Stimulated activated CD8-positive, alpha-beta memory T cell treated with anti-CD3 and anti-CD28 coated beads, Interleukin-12 subunit alpha, Interleukin-12 subunit beta, amount 100 ng/mL, for 1 hour (primary cell): ENCODE measurements at places on chromosomes 4 and X.

- no peak for DNase-seq
Measured at GRCh38 chr4:2832309-2832980, 11.2 kb upstream of the ADD1 start.

GRCh38 chr4:3582091-3582475 is 49.9 kb upstream of the LRPAP1 start:
- DNase-seq = no peak

DNA sequence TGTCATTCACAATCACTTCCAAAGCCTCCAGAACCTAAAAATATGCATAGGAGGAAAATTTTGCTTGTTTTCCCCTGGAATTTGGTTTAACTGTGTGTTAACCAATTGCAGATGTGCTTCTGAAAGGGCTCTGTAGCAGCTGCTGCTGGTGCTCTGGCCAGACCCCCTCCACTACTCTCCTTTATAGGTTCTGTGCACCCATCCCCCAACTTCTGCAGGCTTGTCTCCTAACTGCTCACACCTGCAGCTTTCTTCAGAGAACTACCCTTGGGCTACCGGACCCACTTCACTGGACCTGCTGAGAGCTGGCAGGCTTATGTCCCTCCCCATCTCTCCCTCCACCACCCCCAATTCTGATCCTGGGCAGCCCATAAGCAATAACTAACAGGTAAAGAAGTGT is 662.1 kb upstream of the DIPK2B start:
- DNase-seq = no peak

- DNase-seq = no peak
Measured at GRCh38 chr4:42610941-42611340, 46.0 kb downstream of the ATP8A1 start.

GRCh38 chr4:152431784-152432183 is 104.1 kb downstream of the FBXW7 start:
- no peak for DNase-seq

DNA sequence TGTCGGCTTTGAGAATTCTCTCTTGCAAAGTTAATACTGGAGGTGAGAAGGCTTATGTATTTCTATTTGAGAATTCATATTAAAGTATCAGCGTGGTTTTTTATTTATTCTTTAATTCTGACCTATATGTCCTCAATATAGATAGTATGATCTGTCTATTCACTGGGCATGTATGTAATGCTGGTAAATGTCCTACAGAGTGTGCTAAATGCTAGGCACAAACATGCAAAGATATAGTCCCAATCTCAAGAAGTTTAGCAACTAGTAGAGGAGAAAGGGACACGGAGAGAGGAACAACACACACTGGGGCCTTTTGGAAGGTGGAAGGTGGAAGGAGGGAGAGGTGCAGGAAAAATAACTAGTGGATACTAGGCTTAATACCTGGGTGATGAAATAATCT is 11.0 kb upstream of the BMPR1B start:
- no peak for DNase-seq

GRCh38 chrX:149074398-149074797 is 430.7 kb downstream of the IDS start:
- no peak for DNase-seq

DNA sequence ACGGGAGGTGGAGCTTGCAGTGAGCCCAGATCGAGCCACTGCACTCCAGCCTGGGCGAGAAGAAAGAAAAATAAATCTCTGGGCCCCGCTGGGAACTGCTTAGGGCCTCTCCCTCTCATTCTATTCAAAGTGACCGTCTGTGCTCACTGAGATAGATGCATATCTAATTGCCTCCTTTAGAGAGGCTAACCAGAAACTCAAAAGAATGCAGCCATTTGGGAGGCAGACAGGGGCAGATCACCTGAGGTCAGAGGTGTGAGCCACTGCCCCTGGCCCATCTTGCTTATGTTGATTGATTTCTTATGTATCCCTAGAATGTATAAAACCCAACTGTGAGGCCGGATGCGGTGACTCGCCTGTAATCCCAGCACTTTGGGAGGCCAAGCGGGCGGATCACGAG is 6.2 kb upstream of the CSF2RA start:
- no peak for DNase-seq

GRCh38 chrX:150224676-150225075 is 138.4 kb upstream of the MAMLD1 start:
- no peak for DNase-seq

DNA sequence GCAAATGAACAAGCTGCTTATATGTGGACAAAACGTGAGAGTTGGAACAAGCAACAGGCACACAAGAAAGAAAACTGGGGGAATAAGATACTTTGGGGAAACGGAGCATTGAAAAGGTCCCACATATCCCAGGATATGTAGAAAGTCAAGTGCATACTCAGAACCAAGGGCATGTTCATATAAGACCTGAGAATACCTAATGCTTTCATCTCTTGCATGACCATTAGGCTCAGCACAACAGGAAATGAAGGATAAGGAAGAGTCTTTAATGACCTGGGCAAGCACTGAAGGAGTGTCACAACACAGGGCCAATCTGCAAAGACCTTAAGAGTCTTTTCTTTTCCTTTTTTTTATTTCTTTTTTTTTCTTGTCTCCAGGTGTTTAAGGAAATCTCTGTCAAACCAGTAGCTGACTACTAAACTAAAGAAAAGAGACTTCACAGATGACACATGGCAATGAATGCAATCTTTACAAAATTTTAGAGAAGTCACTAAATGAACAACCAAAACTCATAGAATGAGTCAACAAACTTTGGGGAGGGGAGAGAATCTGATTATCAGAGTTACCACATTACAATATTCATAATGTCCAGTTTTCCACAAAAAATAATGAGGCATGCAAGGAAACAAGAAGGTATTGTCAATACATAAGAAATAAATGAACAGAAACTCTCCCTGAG is 67.9 kb upstream of the STK26 start:
- no peak for DNase-seq

GRCh38 chr4:4667622-4668081 is 125.8 kb upstream of the STX18 start:
- no peak for DNase-seq

- DNase-seq = no peak
Measured at GRCh38 chrX:135345107-135345589, 35.9 kb downstream of the ETDC start.

- DNase-seq = no peak
Measured at GRCh38 chr4:52246827-52247226, 195.7 kb downstream of the SPATA18 start.

GRCh38 chr4:86872135-86872534 is 20.1 kb downstream of the C4orf36 start:
- DNase-seq = no peak

DNA sequence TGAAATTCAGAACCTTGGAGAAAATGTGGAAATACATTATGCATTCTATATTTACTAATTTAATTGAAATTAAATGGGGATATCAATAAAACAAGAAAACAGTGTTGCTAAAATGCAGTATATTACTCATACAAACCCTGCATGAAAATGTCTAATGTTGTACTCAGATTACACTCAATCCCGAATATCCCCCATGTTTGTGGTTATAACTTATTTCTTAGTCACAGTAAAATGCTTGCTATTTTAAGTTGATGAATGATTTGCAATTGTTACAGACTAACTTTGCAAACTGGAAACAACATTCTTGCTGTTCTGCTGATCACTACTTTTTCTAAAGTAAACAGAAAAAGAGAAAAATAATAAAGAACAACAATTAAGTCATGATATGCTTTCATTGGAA is 33.1 kb upstream of the ANXA10 start:
- DNase-seq = no peak

DNA sequence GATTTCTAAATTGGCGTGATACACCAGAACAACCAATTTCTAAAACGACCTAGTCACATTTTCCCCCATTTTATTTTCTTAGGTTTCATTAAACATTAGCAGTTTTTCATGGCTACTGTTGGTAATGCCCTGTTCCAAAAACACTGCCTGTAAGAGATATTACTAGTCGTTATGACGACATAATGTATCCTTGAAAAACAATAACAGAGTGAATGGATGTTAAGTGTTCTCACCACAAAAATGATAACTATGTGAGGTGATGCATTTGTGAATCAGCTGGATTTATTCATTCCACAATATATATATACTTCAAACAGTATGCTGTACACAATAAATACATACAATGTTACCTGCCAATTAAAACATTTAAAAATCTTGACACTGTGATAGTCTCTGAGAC is 1147.6 kb upstream of the PCDH10 start:
- no peak for DNase-seq
